ENCODE measurements at places on chromosomes 3 and 15.

GRCh38 chr3:130997289-130997688 is 29.3 kb downstream of the ASTE1 start:
- no peak for DNase-seq

DNA sequence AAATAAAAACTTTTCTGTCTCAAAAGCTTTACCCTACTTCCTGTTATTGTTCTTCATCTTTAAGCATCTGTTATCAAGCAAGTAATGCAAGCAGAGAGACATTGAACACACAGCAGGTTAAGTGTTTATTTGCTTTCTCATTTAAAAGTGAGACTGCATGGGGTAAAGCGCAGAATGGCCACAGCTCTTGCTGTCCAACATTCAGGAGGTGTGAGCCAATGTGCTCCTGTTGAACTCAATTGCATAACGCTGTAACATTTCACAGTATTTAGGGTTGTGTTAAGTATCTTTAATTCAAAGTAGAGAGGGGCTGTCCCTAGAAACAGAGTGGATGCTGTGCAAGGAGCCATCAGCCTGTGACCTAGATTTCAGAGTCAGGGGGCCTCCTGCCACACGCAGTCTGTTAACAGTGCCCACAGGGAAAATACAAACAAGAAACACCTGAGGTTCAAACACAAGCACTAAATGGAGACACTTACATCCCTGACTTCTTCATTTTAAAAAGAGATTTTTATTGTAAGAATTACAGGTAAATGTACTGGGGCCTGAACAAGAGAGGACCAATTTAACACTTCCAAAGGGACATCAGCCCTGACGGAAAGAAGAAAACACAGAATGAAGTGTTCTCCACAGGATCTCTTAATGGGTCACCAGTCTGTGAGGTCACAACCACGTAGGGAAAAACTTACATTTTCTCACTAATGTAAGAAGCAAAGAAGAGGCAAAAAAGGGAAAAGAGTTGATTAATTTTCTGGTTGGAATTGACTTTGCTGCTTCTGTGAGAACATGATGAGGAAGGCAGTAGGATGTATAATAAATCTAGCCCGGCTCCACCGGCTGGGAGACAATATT is 815.1 kb downstream of the VGLL3 start:
- no peak for DNase-seq

- peak; percentile 27 for DNase-seq
Observed at GRCh38 chr3:24773798-24774197, 279.1 kb upstream of the THRB start.

DNA sequence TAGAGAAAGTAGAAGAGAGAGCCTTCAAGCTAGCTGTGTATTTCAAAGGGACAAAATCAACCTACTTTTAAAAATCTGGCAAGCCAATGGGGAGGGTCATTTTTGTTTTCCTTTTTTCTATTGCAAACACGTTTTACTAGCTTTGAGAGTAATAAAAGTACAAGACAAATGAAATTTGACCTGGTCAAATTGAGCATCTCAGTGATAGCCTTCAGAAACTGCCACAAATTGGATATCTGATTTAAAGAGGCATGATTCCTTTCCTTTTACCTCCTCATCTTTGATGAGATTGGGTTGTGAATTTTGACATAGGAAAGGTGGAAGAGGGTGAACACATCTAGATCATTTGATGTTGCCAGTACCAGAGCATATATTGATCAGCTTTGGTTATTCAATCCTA is 53.6 kb upstream of the RBMS3 start:
- no peak for DNase-seq

GRCh38 chr15:38795471-38796245 is 231.0 kb upstream of the RASGRP1 start:
- no peak for DNase-seq

GRCh38 chr3:151259664-151260063 is 18.7 kb downstream of the P2RY14 start:
- no peak for DNase-seq

DNA sequence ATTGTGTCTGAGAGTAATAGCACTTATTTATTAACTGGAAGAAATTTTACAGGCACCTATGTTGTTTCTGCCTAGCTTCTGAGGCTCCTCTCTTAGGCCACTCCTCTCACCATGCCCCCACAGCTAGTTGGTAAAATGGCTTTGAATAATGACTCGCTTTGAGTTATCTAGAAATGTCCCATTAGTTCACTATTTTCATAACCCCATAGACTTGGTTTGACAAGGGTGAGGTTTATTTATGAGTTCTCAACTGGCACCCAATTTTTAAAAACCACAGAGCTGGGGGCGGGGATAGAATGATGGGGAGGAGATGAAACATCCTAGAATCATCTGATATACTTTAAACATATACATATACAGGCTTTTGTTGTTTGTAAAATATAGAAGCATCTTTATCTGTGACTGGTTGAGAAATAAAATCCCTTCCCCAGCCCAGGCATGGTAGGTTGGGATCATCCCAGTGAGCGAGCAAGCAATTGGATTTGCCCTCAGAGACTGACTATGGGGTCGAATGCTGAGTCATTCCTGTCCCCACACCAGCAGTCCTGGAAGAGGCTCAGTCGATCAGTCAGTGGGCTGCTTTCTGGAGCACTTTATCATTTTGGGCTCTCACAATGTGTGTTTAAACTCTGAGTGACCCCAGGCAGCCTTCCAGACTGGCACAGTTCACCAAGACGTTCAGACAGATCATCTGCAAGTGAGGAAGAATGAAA is 60.2 kb upstream of the TSEN2 start:
- peak; percentile 69 for DNase-seq

DNA sequence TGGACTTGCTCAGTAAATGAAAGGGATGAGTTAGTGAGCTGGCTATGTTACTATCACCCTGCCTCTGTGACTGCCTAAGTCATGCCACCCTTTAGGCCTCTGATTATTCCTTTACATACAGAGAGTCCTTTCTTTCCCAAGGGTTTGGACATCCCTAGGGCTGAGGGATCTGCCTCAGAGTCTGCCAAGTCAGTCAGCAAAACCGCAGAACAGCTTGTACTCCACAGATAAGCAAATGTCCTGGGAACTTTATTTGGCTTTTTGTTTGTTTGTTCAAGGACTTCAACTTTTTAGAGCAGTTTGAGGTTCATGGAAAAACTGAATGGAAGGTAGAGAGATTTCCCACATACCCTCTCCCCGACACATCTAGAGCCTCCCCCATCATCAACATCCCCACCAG is 82.6 kb upstream of the TRIM42 start:
- no peak for DNase-seq

GRCh38 chr15:67179411-67179995 is 75.0 kb downstream of the AAGAB start:
- DNase-seq = no peak

DNA sequence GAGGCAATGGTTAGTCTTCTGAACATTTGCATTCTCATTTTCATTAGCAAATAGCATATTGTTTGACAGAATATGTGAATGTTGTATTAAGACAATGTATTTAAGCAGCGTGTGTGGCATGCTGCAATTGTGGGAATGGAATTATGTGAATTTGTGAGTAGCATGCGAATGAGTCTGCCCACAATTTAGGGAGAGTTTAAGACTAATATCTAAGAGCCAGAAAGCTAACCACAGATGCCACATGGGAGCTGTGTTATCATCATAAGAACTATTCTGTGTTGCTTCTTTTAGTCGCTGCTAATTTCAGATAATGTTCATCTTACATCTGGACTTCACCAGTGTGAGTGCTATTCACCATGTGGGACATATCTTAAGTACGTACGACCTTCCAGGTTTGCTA is 494.5 kb downstream of the RBMS3 start:
- no peak for DNase-seq

- no peak for DNase-seq
Observed at GRCh38 chr15:39194106-39194830, 386.6 kb upstream of the THBS1 start.

GRCh38 chr3:101996832-101997231 is 147.5 kb downstream of the NFKBIZ start:
- no peak for DNase-seq

- no peak for DNase-seq
Observed at GRCh38 chr3:195796795-195797194, 14.9 kb downstream of the MUC4 start.

GRCh38 chr3:38327335-38328009 is 19.1 kb upstream of the XYLB start:
- no peak for DNase-seq

DNA sequence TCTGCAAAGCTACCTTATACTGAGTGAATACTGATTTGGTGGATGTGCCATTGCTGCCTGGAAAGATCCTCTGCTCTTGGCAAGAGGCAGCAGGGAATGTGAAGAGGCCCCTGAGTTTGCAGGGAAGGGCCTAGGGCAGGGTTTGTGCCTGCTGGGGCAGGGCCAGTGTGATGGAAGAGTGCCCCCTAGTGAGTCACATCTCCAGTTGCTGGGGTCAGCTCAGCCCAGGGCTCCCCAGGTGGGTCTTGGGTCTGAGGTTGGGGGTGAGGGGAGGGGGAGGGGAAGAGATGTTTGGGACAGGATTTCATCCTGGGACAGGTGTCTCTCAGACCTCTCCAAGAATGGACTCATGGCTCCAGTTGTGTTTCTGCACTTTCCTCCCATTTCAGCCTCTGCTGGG is 4.1 kb upstream of the AMOTL2 start:
- peak; percentile 37 for DNase-seq

GRCh38 chr3:182323898-182324297 is 469.4 kb upstream of the ATP11B start:
- DNase-seq = no peak

- DNase-seq = no peak
Observed at GRCh38 chr15:59105854-59106253, 908 bp downstream of the CCNB2 start.

- no peak for DNase-seq
Observed at GRCh38 chr3:129417326-129417725, 11.1 kb downstream of the EFCAB12 start.

- DNase-seq = no peak
Observed at GRCh38 chr3:81516042-81516441, 245.4 kb downstream of the GBE1 start.

- DNase-seq = peak; percentile 73
Observed at GRCh38 chr3:187616307-187616972, 53.8 kb downstream of the SST start.

GRCh38 chr3:140917772-140918171 is 23.9 kb upstream of the SLC25A36 start:
- no peak for DNase-seq

DNA sequence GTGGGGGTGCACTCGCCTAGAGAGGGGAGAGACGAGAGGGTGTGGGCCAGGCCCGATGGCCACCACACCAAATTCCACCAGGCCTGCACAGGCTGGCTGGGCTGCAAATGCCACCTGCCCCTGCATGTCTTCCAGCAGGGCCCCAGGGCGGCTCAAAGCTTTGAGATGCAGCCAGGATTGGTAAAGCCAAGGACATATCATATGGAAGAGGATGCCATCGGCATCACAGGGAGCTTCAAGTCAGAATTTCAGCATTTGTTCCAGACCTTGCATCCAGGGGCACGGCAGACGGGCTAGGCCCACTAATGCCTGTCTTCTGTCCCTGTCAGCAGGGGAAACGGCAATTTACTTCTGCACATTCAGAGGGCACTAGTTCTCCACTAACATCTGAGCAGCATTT is 97.8 kb downstream of the NUP210 start:
- DNase-seq = no peak

DNA sequence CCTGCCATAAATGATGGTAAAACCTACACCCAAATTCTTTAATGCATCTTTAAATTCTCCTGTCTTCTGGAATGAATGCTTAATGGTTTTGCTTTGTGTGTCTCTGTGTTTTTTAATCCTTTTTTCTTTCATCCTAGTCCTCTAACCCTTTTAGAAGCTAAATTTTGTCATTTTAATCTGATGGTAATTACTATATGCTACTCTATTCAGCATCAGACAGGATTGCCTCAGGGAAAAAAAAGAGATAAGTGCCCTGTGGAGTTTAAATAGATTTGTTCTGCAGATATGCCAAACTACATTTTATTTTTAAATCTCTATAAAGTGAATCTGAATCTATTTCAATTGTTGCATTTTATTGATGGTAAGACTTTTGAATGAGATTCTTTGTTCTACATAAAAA is 966.8 kb downstream of the NSUN3 start:
- DNase-seq = no peak

DNA sequence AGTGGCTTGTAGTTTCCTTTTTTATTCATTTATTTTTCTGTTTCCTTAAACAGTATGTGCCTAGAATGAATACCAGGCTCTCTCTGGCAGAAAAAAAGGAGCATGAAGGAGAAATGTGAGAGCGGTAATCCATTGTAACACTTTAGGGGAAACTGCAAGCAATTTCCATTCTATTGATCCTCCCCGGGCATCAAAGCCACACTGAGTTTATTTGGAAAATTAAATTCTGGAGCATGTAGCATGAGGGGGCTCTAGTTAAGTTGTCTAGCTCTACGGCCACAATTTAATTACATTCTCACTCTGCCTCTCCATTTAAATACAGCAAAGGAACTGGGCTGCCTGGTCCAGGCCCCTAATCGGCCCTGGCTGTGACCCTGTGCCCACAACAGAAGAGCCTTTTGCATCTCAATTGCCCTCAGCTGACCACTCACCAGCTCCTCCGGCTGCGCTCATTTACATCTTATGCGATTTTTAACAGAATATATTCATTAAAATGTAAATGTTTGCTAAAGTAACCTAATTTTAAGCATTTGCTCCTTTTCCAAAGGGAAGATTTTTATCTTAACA is 72.9 kb downstream of the MEGF11 start:
- no peak for DNase-seq
